ENCODE measurements at places on chromosomes 16 and 17.

GRCh38 chr17:72193391-72194106 lies 72.7 kb downstream of the SOX9 start:
- no peak for DNase-seq

GRCh38 chr16:50640391-50640790 lies 40.7 kb downstream of the SNX20 start:
- no peak for DNase-seq

DNA sequence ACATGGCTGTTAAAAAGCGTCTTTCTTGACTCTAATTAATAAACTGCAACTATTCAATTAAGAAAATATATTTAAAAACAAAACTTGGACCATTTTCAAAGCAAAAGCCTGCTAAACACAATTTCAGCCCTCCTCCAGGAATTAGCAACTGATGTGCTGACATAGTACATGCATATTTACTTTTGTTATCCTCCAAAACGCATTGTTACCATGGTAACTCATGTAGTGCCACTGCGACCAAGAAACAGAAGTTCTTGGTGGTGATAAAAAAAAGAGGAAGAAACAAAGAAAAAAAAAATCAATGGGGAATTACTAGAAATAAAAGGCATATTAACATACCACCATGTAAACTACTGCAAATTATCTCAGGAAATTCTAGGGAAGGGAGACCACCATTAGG lies 793.4 kb upstream of the CDH8 start:
- DNase-seq = no peak

GRCh38 chr17:494601-495265 lies 142.1 kb upstream of the RPH3AL start:
- no peak for DNase-seq

- DNase-seq = no peak
Measured at GRCh38 chr16:79004309-79004708, 596.2 kb downstream of the MAF start.

DNA sequence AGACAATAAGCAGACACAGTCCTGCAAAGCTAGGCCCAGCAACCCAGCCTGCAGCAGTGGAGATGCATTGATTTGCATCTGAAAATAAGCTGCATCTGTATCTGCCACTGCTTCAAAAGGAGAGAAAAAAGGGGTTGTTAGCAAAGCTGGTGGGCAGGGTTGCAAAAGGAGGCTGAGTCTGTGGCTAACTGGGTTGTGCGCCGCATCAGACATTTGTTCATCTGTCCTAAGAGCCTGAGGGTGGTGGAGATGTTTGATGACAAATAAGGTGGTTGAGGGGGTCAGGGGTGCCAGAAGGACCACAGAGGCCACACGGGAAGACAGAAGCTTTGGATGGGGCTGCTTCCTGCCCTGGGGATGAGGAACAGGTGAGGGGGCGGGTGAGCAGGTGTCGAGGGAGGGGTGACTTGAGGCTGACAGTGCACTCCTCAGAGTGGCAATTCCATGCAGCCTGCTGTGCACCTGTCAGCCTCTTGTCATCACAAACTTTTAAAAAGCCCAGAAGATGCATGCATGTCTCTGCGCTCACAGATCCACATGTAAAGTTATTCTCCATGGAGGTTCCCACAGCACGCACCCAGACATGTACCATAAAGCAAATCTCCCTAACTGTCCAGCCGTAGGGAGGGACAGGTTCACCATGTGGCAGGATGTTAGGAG lies 35.4 kb downstream of the WSB1 start:
- no peak for DNase-seq

DNA sequence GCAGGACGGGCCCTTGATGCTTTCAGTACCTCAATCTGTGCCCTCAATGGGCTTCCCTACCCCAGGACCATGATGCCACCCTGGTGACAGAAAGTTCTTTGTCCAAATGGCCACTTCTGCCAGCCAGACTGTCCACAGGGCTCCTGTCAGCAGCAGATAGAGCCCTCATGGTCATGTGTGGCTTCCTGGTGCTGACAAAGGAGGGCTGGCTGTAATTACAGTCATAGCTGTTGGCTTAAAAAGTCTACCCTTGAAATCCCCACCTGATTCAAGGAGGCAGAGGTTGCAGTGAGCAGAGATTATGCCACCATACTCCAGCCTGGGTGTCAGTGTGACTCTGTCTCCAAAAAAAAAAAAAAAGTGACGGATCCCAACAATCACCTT lies 3.3 kb downstream of the TRPV2 start:
- DNase-seq = no peak

GRCh38 chr16:78952630-78953029 lies 647.9 kb downstream of the MAF start:
- no peak for DNase-seq

GRCh38 chr17:13413001-13413400 lies 188.7 kb downstream of the HS3ST3A1 start:
- no peak for DNase-seq

DNA sequence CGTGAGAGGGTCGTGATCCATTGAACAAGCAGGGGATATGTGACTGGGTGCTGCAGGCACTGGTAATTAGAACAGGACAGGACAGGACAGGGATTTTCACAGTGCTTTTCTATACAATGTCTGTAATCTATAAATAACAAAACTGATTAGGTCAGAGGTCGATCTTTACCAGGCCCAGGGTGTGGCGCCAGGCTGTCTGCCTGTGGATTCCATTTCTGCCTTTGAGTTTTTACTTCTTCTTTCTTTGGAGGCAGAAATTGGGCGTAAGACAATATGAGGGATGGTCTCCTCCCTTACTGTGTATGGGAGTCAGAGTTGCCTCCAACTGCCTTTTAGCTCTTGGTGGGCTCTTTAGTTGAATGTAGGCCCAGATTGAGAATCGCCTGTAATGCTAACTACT lies 1.5 kb upstream of the ZNF764 start:
- no peak for DNase-seq

- DNase-seq = no peak
Measured at GRCh38 chr16:85207357-85207921, 95.2 kb upstream of the CIBAR2 start.

DNA sequence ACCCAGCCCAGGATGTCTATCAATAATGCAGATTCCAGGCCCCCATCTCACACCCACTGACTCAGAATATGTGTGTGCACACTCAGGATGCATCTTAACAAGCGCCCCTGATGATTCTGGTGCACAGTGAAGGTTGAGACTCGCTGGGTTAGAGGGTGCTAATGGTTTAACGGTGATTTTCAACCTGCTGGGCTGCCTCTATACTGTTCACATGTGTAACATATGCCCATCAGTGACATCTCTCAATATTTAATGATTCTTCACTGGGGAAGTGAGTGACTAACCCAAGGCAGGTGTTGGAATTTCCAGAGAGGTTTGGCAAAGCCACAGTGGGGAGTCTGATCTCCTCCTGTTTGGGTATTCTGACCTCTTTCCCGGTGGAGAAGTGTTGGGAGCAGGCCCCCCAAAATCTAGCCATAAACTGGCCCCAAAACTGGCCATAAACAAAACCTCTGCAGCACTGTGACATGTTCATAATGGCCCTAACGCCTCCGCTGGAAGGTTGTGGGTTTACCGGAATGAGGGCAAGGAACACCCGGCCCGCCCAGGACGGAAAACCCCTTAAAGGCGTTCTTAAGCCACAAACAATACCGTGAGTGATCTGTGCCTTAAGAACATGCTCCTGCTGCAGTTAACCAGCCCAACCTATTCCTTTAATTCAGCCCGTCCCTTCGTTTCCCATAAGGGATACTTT lies 4.1 kb upstream of the DOC2B start:
- DNase-seq = peak; percentile 11

DNA sequence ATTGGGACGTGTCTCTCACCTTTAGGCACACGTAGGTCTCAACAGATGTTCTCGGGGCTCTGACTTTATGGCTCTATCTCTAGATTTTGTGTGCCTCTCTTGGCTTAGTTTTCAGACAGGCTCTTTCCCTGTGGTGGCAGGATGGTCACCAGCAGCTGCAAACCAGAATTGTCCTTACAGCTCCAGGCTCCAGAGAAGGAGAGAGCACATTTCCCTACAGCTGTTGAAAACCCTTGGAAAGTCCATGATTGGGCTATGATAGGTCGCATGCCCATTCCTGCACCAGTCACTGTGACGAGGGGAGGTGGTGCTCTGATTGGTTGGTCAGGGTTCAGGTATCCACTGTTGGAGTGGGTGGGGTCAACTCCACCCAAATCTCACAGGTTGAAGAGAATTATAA lies 41.5 kb downstream of the SHISA9 start:
- no peak for DNase-seq

- DNase-seq = no peak
Measured at GRCh38 chr16:89051521-89052166, 42.0 kb upstream of the ACSF3 start.
